Osteocyte (in vitro differentiated cells): ENCODE measurements at places on chromosomes 11 and 22. TPM values are rescaled to one million over a fixed set of nuclear protein-coding genes. Genes with fewer than 3 reads are reported as not detected.

DNA sequence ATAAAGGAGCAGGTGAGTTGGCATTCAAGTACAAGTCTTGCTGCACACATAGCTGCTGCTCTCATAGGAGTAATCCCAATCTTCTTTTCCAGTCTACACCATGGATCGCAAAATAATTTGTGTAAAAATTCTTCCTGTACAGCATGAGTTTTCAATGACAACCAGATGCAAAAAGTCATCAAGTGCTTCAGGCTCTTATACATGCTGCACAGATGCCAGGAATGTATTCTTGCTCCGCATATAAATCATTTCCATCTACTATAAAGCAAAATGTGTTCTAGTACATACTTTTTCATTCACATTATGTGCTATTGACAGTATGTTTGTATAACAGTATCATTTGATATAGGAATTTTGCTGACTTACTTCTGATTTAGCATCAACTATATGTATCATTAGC lies 35.4 kb downstream of the NXPE2 start:
- H3K4me1 ChIP-seq, result no peaks in the 10 kb centered on the region
- peaks cover 5% of the 10 kb centered on the region for H3K27me3 ChIP-seq
- no peaks in the 10 kb centered on the region for H3K36me3 ChIP-seq
- no peak overlapping the region for H3K27ac ChIP-seq
- DNase-seq, result no peak
- H3K4me3 ChIP-seq, result no peak overlapping the region

DNA sequence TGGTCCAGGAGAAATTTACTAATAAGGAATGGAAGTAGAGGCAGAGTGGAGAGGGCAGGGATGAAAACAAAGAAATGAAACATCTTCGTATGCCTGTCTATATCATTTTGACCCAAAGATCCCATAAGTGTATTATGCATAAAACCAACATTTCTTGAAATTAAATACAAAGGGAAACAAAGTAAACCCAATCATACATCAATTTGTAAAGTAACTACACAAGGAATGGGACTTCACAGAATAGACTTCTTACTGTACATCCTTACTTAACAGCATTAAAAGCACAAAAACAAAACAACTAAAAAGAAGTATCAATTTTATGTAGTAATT lies 253.6 kb upstream of the CCDC179 start:
- peaks cover 9% of the 10 kb centered on the region for H3K4me1 ChIP-seq
- peaks cover 11% of the 10 kb centered on the region for H3K27me3 ChIP-seq
- H3K4me3 ChIP-seq, result no peak overlapping the region

DNA sequence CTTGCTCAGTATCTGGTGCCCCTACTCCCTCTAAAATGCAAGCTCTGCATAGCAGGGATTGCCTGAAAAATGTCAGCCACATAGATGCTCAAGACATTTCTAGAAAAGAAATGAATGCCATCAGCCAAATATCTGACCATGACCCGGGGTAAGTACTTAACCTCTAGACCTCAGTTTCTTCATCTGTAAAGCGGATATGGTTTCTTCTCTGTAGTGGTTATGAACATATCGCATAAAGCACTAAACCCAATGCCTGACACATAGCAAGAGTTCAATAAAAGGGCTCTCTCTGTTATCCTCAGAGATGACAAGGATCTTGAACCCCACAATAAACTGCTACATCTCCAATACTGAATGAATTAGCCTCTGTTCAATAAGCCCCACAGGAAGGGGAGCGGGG lies 122.6 kb downstream of the ABTB2 start:
- H3K27me3 ChIP-seq, result peaks cover 7% of the 10 kb centered on the region
- no peak overlapping the region for H3K4me3 ChIP-seq
- no peak for DNase-seq
- H3K4me1 ChIP-seq, result no peaks in the 10 kb centered on the region

- peaks cover 6% of the 10 kb centered on the region for H3K4me1 ChIP-seq
- peaks cover 6% of the 10 kb centered on the region for H3K36me3 ChIP-seq
- H3K4me3 ChIP-seq, result no peak overlapping the region
- no peak overlapping the region for H3K27ac ChIP-seq
Measured at GRCh38 chr11:130243816-130244215, 70.9 kb downstream of the ZBTB44 start.

- DNase-seq, result no peak
- H3K4me3 ChIP-seq, result no peak overlapping the region
- H3K27me3 ChIP-seq, result no peaks in the 10 kb centered on the region
- H3K36me3 ChIP-seq, result no peaks in the 10 kb centered on the region
- H3K4me1 ChIP-seq, result peaks cover 4% of the 10 kb centered on the region
Measured at GRCh38 chr22:47043835-47044721, 281.6 kb downstream of the TBC1D22A start.

- H3K27me3 ChIP-seq, result no peaks in the 10 kb centered on the region
- H3K36me3 ChIP-seq, result no peaks in the 10 kb centered on the region
- DNase-seq, result no peak
- H3K4me3 ChIP-seq, result no peak overlapping the region
- H3K4me1 ChIP-seq, result peaks cover 12% of the 10 kb centered on the region
Measured at GRCh38 chr11:95586661-95587060, 202.9 kb downstream of the FAM76B start.

- no peak for DNase-seq
- H3K36me3 ChIP-seq, result no peaks in the 10 kb centered on the region
- H3K4me1 ChIP-seq, result no peaks in the 10 kb centered on the region
- no peak overlapping the region for H3K27ac ChIP-seq
- H3K4me3 ChIP-seq, result no peak overlapping the region
- H3K27me3 ChIP-seq, result peaks cover 7% of the 10 kb centered on the region
Measured at GRCh38 chr11:69270941-69271340, 23.0 kb upstream of the MYEOV start.

DNA sequence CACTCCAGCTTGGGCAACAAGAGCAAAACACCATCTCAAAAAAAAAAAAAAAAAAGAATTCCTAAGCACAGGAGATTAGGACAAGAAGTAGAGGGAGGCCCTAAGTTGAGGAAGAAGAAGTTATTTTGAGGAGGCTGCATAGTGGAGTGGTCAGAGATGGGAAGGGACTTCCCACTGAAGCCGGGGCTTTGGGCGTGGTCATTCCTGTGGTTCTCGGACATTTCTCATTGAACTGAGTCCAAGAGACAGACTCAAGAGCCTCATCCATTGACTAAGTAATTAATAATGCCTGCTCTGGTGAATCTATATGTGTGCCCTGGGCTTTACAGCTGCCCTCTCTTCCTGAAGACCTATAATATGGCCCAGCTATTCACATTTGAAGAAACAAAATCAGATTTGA lies 53.2 kb upstream of the FTH1 start:
- H3K27ac ChIP-seq, result no peak overlapping the region

Gene SAA1
- total RNA-seq, result not detected in 2 replicates

DNA sequence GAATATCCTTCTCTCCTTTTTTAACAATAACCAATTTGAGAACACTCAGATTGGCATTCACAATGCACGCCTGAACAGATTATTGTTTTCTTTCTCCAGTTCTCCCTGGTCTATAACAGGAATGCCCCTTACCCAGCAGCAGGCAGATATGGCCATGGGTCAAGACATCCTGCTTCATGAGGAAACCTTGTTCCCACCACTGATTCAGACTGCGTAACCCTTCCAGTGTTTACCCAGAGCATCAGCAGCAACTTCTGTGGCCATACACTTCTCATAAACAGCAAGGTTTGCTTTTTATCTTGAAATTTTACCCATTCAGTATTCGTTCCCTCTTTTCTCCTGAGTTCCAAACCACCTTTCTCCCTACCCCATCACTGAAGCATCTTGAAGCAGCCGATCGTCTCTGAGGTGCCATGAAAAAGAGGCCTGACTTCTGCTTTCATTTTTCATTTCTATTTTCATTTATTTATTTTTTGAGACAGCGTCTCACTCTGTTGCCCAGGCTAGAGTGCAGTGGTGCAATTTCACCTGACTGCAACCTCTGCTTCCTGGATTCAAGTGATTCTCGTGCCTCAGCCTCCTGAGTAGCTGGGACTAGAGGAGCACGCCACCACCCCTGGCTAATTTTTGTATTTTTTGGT lies 9.6 kb downstream of the PTS start:
- H3K36me3 ChIP-seq, result peaks cover 51% of the 10 kb centered on the region
- H3K27me3 ChIP-seq, result no peaks in the 10 kb centered on the region
- H3K4me1 ChIP-seq, result no peaks in the 10 kb centered on the region
- no peak overlapping the region for H3K27ac ChIP-seq

Gene JAML
- total RNA-seq, result not detected in 2 replicates

Gene ZNF215
- total RNA-seq, result 1.8 and 2.7 TPM in 2 replicates

- no peak for DNase-seq
- no peak overlapping the region for H3K27ac ChIP-seq
- H3K27me3 ChIP-seq, result peaks cover 35% of the 10 kb centered on the region
- no peaks in the 10 kb centered on the region for H3K36me3 ChIP-seq
Measured at GRCh38 chr11:5124891-5125620, 13.1 kb downstream of the OR52A5 start.

Gene KLHDC7B
- total RNA-seq, result 0.21 TPM in 1 of 2 replicates, not detected in the other
